ENCODE measurements at places on chromosomes 2 and 18. TPM values are rescaled to one million over a fixed set of nuclear protein-coding genes. Genes with fewer than 3 reads are reported as not detected.

GRCh38 chr2:64595397-64596176 lies 58.1 kb downstream of the SERTAD2 start:
- H3K27me3 ChIP-seq, result no peaks in the 10 kb centered on the region
- no peak for DNase-seq
- no peaks in the 10 kb centered on the region for H3K4me1 ChIP-seq
- peaks cover 7% of the 10 kb centered on the region for H3K36me3 ChIP-seq

DNA sequence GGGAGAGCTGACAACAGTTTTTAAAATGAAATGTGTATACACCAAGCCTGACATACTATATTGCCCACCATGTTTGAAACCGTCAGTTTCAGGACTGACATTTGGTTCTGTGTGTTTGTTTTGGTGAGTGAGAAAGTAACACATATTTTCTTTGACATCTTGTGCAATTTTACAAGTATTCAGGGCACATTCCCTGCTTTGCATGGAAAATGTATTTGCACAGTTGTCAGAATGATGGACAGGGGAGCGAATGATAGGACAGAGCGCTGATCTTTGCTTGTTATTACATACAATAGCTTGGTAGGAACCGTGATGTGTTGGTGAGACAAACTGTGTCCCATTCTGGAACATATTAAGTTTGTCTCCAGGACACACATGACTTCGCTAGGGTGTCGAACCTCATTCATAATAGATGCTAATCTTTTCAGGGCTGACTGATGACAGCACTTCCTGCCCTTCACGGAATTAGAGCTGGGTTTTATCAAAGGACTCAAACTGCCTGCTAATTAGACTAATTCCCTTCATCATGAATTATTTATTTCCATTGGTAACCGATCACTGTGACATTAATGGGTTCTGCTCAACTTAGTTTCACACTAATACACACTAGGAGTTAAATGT lies 158.5 kb downstream of the CDCA7 start:
- H3K4me1 ChIP-seq, result no peaks in the 10 kb centered on the region
- DNase-seq, result no peak
- H3K4me3 ChIP-seq, result no peak overlapping the region
- H3K27me3 ChIP-seq, result no peaks in the 10 kb centered on the region
- H3K36me3 ChIP-seq, result no peaks in the 10 kb centered on the region

DNA sequence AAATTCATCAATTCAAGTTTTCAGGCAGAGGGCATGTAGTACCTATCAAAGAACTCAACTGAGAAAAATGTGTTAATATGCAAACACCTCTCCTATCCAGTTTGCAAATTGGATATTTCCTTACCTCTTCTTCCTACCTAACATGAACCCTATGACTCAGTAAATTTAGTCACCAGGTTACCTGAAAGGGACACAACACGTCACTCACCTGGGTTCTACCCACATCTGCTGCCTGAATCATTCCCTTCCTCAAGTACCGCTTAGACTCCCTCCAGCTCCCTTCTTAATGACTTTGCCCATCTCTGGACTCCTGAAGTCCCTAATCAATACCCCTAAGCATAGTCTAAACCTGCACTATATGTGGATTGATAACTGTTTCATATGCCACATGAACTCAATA lies 10.4 kb downstream of the ANKRD44 start:
- no peak overlapping the region for H3K27ac ChIP-seq
- no peaks in the 10 kb centered on the region for H3K27me3 ChIP-seq

DNA sequence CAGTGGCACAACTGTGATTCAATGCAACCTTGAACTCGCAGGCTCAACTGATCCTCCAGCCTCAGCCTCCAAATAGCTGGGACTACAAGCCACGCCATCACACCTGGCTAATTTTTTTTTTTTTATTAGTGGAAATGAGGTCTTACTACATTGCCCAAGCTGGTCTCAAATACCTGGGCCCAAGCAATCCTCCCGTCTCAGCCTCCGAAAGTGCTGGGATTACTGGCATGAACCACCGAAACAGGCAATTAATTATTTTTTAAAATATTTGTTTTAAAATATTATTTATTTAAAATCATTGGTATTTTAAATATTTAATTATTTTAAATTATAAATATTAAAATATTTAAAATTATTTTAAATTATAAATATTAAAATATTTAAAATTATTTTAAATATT lies 24.5 kb downstream of the SRBD1 start:
- no peaks in the 10 kb centered on the region for H3K36me3 ChIP-seq
- H3K4me3 ChIP-seq, result no peak overlapping the region
- no peak overlapping the region for H3K27ac ChIP-seq

DNA sequence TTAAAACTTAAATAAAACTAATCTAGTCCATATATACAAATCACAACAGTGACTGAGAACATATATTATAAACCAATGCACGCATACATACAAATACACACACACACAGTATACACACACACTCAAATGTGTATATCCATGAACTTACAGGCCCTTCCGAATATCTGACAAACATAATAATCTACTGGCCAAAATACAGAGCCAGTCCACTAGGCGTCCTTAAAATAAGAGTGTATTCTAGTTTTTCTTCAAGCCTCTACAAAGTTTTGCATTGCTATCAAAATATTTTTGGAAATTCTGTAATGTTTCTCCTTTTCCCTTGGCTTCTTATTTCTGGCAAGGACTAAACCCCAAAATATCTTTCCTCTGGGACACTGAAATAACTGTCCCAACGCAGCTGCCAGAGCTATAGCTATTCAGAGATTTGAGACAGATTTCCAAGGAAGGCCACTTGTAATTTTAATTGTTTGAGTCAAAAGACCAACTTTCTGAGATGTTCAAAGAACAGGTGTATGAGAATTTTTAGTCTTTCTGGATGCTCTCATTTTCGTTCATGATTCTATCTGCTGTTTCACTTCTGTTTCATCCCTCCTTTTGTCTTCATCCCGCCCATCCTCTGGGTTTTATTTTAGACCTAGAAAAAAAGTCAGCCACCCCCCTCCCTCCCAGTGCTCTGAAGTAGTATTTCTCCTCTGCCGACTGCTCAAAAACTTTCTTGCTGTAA lies 24.1 kb upstream of the SP3 start:
- no peak for DNase-seq
- H3K4me1 ChIP-seq, result no peaks in the 10 kb centered on the region
- H3K27ac ChIP-seq, result no peak overlapping the region
- no peak overlapping the region for H3K4me3 ChIP-seq
- H3K36me3 ChIP-seq, result no peaks in the 10 kb centered on the region
- no peaks in the 10 kb centered on the region for H3K27me3 ChIP-seq

- H3K4me3 ChIP-seq, result no peak overlapping the region
- no peaks in the 10 kb centered on the region for H3K36me3 ChIP-seq
- no peaks in the 10 kb centered on the region for H3K4me1 ChIP-seq
- DNase-seq, result no peak
These were observed 36.7 kb downstream of the KIAA2012 start for GRCh38 chr2:202109737-202110184.

DNA sequence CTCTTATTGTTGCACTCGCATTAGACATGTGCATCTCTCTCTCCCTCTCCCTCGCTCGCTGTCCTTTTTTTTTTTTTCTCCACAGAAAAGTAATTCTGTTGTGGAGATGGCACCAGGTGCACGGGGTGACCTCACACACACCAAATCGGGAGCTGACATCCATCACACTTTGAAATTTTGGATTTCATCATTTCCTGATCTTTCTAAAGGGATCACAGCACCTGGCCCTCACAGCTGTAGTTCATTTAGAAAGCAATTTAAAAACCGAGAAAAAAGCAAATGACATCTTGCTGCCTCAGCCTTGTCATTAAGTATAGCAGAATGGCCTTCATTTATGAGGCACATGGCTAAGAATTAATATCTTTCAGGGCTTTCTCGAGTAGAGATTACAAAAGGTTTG lies 717.2 kb downstream of the RNF144A start:
- no peak overlapping the region for H3K4me3 ChIP-seq
- no peak for DNase-seq
- H3K36me3 ChIP-seq, result no peaks in the 10 kb centered on the region
- H3K27me3 ChIP-seq, result no peaks in the 10 kb centered on the region

DNA sequence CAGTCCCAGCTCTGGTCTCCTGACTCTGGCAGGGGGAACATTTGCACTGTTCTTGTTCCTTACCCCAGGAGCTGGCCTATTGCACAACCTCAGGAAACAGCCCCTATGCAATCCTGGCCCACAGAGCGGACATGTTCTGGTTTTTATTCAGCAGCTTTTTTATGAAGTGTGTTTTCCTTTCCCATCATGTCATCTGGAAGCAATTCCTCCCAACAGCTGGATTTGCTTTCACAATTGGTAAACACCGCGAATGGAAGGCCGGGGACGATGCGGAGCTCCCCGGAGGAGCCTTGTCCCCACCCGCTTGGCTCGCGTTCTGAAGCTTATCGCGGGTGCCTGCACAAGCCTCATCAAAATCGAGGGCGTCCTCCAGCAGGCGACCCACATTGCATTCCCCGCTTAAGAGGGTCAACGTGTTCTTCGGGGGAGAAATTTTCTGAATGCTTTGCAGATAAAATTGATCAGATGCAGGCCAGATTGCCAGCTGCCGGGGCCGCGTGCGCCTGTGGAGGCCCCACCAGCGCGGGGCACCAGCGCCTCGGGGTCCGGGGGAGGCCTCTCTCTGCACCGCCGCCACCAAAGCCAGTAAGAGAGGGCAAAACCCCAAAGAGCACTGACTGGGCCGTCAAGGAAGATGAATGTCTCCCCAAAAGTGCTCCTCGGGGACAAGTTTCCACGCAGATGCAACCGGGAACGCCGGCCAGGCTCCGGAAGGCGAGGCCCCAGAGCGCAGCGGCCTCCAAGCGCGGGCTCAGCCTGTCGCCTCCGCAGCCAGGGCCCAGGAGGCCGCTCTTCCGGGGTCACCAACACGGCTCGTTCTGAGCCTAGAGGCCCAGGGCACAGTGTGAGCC lies 60.3 kb upstream of the SP3 start:
- no peaks in the 10 kb centered on the region for H3K4me1 ChIP-seq
- DNase-seq, result no peak

- no peaks in the 10 kb centered on the region for H3K36me3 ChIP-seq
- no peak for DNase-seq
- H3K4me3 ChIP-seq, result no peak overlapping the region
- H3K27ac ChIP-seq, result no peak overlapping the region
- no peaks in the 10 kb centered on the region for H3K27me3 ChIP-seq
These were observed 69.1 kb downstream of the PHLPP1 start for GRCh38 chr18:62784338-62784965.

DNA sequence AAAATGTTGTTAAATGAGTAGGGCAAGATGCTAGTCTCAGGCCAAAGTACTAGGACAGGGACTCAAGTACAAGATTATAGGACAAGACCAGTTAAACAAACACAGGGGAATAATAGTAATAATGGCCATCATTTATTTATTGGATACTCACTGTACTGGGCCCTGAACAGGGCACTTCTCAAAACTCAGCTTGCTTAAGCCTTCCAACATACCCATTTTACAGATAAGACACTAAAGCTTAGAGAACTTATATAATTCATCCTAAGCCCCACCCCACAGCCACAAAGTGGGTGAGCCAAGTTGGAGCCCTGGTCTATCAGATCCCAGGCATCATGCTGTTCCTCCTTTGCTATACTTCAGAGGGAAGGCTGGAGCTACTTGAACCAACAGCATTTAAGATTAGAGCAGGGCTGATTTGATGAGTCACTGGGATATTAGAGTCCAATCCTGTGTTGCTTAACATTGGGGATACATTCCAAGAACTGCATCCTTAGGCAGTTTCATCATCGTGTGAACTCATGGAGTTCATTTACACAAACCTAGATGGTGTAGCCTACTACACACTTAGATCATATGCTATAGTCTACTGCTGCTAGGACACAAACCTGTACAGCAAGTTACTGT lies 153.6 kb downstream of the MTCL1 start:
- no peak for DNase-seq
- H3K4me1 ChIP-seq, result no peaks in the 10 kb centered on the region
- no peaks in the 10 kb centered on the region for H3K27me3 ChIP-seq
- no peak overlapping the region for H3K27ac ChIP-seq
- no peak overlapping the region for H3K4me3 ChIP-seq
- no peaks in the 10 kb centered on the region for H3K36me3 ChIP-seq

GRCh38 chr2:78553866-78554647 lies 471.4 kb upstream of the REG3G start:
- H3K27me3 ChIP-seq, result no peaks in the 10 kb centered on the region
- H3K4me1 ChIP-seq, result no peaks in the 10 kb centered on the region
- no peak overlapping the region for H3K4me3 ChIP-seq
- H3K27ac ChIP-seq, result no peak overlapping the region
- no peaks in the 10 kb centered on the region for H3K36me3 ChIP-seq

Gene ACADL
- total RNA-seq, result not detected

Gene MRPL53
- total RNA-seq, result 115 TPM

Gene MERTK
- 0.75 TPM for total RNA-seq
